ENCODE measurements at places on chromosomes 16 and 17.

DNA sequence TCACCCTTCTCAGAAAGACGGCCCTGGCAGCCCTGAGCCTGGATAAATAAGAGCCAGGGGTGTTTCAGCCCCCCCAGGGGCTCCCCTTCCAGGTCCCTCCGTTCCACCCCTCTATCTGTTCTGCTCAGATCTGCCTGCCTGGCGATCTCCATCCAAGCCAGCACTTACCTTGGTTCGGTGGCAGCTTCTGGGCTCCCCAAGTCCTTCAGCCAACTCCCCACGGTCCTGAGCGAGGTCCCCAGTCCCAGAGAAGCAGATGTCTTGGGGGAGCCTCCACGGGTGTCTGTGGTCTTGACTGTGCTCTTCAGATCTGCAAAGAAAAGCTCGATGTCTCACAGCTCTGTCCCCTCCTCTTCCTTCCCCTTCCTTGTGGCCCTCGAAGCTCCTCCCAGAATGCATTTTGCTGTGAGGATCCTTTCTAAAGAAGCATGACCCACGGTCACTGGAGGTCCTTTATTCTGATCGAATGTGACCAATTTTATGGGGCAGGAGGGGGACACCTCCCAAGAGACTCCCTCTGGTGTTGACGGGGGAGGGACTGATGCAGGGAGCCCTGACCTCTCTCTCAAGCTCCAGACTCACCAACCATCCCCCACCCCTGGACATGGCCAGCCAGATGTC, at the start of gene PIK3R6:
PIK3R6 (minus strand) TSS at position 314 of the 621 bp plus-strand sequence. CDS start 17,880 bp downstream, outside the sequence.
- no peak for DNase-seq

GRCh38 chr17:9228408-9229159, 207.3 kb downstream of the NTN1 start:
- DNase-seq: no peak

- no peak for DNase-seq
Observed at GRCh38 chr17:50190293-50190602, 11.2 kb downstream of the COL1A1 start.

DNA sequence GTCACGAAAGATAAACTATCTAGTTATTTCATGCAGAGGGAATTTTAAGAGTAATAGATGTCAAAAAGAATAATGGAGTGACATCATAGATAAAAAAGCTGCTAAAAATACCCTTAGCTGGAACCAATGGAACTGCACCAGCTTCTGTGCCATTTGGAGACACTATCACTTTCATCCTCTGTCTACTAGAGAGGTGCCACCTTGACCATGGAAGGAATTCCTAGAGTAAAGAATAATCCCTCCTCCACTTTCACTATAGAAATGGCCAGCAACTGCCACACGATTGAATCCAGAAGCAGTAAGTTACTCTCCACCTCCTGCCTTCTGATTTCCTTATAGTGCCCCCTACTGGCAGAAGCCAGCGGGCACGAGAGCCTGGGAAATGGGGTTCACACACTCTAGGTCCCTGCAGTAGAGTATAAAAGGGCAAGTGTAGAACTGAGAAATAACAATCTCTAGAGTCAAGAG, 2.8 kb upstream of the ALDH3A2 start:
- peak; percentile 47 for DNase-seq

GRCh38 chr17:81707725-81708646, 4.1 kb upstream of the SLC25A10 start:
- DNase-seq: no peak

GRCh38 chr16:54504372-54504771, 217.8 kb upstream of the IRX3 start:
- no peak for DNase-seq

DNA sequence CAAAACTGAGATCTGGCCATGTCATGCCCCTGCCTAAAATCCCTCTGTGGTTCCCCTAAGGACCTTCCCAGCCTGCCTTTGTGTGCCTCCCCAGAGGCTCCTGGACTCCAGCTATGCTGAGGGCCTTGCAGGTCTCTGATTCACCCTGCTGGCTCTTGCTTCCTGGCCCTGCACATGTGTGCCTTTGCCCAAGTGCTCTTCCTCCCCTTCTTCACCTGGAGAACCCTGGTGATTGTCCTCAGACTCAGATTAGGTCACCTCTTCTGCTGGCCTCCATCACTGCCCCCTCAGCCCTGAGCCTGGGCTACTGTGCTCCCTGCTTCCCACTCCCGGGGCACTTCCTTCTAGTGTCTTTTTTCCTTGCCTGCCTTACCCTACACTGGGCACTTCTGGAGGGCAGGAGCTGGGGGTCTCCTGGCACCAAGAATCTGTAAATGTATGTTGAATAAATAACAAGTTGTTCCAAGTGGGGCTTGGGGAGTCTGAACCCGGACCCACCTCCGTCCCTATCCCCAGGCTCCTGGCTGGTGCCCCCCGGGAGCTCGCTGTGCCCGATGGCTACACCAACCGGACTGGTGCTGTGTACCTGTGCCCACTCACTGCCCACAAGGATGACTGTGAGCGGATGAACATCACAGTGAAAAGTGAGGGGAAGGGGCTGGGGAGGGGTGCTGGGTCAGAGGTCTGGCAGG, 7.8 kb downstream of the ITGA3 start:
- DNase-seq: no peak

DNA sequence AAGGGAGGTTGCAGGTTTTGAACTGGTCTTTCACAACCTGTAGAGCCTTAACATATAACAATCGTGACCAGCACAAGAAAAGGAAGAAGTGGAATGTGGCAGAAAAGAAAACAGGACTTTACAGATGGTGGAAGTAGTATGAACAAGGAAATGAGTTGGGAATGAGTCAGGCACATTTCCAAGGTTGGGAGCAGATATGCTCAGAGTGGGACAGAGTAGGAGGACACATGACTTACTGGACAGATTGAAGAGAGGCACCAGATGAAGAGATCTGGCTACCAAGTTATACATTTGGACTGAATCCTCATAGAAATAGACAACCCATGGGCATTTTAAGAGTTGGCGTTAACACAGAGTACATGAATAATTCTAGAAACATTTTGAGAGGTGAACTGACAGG, 95.3 kb downstream of the ZNF18 start:
- DNase-seq: no peak

DNA sequence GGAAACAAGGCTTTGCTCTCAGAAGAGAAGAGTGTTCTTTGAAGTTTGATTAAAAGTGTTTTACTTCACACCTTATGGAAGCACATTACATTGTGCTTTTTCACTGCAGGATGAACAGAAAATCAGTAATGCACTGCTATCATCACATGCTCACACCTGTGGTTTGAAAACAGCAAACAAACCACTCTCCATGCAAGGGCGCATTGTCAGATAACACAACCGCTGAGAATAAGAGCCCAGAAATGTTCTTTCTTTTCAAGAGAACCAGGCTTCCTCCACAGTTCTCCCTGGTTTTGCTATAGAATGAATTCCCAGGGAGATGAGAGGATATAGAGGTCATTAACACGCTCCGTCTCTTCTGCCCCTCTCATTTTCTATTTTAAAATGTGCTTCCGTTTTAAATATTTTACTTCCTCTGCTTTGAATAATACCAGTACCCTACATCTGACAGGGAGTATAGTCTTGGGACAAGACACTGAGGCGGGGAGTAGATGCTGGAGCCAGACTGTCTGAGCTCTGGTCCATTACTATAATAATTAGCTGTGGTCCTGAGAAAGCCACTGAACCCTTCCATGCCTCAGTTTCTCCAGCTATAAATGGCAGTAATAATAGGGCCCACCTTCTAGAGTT, 71.6 kb downstream of the CDK5R1 start:
- no peak for DNase-seq

- DNase-seq: no peak
Observed at GRCh38 chr17:58192612-58193011, at the start of gene EPX. EPX (plus strand) TSS chr17:58192726; CDS start chr17:58192847, 121 bp downstream.

DNA sequence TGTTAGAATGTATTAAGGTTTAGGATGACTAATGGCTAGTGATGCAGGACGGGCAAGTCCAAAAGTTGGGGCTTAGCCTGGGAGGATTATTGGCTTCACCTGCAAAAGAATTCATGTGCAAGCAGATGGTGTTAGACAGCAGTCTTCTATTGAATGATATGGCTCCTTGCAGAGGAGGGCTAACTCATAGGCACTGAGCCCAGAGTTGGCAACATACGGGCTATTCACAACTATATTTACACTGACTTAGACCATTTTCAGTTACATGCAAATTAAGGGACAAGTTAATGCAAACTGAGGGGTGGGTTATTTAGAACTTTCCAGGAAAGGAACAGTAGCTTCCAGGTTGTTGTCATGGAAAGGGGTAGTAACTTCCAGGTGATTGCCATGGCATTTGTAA, 1017.1 kb upstream of the EEF2KMT start:
- no peak for DNase-seq

DNA sequence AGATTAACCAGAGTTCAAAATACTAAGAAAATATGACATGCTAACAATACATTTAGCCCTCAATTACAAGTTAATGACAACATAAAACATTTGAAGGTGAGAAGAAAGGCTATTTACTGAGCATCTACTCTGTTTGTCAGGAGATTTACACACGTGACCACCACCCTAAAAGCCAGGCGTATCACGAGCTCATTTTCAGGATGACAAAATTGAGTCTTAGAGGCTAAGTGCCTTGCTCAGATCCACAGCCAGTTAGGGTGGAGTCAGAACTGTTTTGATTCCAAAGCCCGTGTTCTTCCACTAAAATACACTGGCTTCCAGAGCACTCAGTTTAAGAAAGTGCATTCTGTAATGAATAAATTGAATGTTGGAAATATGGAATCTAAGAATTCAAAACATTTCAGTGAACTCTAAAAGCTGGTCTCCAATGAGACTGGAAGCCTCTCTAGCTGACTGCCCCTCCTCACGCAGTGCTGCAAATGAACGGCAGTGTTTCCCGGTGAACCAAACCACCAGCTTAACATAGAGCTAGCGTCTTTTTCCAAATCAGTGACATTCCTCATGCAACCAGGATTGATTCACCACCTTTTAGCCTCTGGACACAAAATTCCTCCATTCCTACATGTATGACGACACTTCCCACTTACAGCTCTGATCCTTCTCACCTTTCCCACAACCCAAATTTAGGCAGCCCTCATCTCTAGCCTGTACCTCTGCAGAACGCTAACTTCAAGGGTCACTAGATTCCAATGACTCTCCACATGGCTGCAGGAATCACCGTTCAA, 5.9 kb downstream of the ZDHHC7 start:
- no peak for DNase-seq

DNA sequence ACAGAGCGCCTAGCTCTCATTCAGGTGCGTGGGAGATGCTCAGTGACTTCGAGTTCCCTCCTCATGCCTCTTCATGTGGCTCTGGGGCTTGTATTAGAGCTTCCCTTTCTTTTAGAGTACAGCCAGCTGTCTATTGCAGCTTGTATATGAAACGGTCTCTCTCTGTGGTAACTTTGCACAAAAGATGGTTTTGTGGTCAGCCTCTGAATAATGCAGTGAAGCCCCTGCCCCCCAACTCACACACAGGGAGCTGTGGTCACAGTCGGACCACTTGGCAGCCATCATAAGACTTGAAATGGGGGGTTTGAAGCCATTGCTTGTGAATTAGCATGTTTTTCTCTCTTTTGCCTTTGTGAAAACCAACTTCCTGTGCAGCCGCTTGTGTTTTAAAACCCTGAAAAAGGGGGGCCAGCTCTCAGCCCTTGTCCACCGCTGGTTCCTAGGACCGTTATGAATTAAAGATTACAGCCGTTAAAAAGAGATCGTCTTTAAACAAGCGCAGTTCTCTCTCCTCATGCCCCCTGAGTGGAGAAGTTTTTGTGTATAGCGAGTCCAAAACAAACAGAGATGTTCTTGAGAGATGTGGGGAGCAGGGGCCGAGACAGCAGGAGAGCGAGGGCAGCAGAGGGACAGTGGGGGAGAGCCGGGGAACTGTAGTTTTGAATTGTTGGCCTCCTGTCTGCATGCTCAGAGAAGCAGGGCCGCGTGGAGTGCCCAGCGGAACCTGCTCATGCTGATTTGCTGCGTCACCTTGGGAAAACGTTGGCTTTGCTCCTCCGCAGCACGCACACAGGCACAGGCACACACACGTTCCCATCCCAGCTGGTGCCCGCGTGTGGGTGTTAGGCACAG, 199.0 kb downstream of the MSI2 start:
- DNase-seq: peak; percentile 30

GRCh38 chr17:68036304-68037147, 991 bp downstream of the KPNA2 start:
- no peak for DNase-seq

- DNase-seq: no peak
Observed at GRCh38 chr16:66481081-66481942, 54.2 kb downstream of the BEAN1 start.

DNA sequence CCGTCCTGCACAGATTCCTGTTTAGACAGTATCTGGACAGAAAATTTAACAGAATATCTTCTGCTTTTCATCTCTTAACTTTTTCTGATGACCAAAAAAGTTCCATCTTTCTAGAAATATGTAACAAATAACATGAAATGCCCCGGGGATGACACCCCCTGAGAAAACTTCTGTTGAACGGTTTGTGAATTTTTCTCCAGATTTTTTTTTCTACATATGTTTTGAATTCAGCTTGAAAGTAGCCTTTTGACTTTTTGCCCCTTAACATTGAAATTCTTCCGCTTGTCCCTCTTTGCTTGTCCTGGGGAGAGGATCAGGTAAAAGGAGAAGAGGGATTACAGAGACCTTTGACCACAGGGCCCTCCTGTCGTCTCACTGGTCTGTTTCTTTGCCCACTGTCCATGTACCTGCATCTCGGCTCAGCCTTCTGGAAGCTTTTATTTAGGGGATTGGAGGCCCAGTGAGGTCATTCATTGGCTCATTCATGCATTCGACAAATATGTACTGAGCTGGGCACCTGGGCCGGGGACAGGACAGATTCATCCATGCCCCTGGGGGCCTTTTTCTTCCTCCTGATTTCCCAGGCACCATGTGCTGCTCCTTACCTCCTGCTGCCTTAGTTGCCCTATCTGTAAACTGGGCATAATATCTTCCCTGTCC, 19.6 kb upstream of the CPNE2 start:
- no peak for DNase-seq

GRCh38 chr17:29133121-29133713, 47.0 kb downstream of the MYO18A start:
- no peak for DNase-seq

DNA sequence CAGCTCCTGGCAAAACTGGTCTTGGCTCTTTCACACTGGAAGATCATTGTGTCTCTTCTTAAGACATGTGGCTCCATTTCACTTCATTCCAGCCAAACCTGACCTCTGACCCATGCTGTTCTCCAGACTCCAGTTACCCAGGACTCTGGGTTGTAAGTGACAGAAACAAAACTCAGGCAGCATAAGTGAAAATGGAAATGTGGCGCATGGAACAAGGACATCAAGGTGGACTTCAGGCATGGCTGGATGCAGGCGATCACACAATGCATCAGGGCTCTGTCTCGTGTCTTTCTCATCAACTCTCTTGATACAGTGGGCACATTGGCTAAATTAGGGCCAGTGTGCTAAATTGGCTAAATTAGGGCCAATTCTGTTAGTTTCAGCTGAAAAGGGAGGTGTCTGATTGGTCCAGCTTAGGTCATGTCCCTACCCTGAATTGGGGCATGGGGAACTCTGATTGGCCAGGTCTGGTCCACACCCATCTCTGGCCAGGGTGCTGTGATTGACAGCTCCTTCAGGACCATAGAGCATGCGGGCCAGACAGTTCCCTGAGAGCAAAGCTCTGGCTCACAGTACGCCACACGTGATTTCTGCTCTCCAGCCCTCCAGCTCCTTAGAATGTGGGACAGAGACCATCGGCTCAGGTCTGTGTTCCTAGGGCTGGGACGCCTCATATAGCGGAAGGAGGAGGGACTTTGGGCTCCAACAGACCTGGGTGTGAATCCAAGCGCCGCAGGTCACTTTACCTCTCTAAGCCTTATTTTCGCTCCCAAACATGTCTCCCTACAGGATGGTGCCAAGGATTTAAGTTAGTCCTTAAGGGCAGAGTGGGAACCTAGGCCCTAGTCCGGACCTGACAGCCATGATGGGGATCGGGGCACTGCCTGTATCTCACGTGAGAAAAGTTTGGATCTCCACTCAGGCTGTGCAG, 17.5 kb downstream of the SOCS1 start:
- no peak for DNase-seq
